ENCODE measurements at places on chromosomes 12 and 14. TPM values are rescaled to one million over a fixed set of nuclear protein-coding genes. Genes with fewer than 3 reads are reported as not detected.

Gene DHH
- total RNA-seq: 0.04 TPM

Gene TC2N
- 9.6 TPM for total RNA-seq

Gene RFLNA
- total RNA-seq: 0.54 TPM

Gene VRTN
- not detected for total RNA-seq

Gene PGF
- 10.5 TPM for total RNA-seq

Gene SLC38A4
- total RNA-seq: not detected

Gene MUCL1
- not detected for total RNA-seq

Gene COCH
- 18.8 TPM for total RNA-seq

Gene CLEC12A
- not detected for total RNA-seq

Gene BMAL2
- 31.3 TPM for total RNA-seq

- no peak for DNase-seq
These were observed 77.1 kb upstream of the DICER1 start for GRCh38 chr14:95234426-95234825.

GRCh38 chr12:59934486-59934885 lies 338.7 kb downstream of the SLC16A7 start:
- no peak for DNase-seq

DNA sequence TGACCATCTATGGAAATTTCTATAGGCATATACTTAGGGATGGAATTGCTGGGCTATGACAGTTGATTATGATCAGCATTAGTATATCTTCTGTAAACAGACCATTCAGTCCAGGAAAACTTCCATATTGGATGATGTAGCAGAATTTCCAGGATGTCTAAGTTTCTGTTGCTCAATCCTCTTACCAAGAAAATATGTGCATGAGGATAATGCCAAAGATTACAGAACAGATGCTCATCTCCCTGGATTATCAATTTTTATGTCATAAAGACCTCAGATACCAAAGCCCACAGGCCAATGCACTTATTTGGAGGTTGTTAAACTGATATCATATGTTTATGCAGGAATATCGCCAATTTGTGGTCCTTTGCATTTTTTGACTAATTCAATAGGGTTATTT lies 354.4 kb upstream of the FLRT2 start:
- no peak for DNase-seq

DNA sequence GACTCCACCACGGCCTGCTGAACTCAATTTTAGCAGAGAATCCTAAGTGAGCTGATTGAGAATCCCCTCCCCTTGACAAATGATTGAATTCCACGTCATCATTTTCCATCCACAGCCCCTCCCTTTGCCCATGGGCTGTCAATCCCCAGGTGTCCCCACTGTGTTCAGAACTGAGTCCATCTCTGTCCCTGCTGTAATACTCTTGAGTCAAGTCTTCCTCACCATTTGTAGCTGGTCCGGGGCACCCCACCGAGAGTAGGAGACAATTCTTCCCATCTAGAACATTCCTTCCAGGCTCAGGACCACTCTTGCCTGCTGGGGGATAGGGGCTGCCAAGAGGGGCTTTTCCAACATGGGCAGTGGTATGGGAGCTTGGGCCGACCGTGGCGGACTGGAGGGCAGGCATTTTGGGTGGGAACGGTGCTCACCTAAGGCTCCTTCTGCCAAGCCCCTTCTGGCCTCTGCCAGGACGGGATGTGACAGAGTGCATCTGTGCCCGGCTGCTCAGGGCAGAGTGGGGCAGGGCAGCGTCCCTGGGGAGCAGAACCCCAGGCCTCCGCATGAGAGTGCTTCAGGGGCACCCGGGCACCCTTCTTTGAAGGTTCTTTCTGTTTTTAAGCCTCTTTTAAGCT lies 218.1 kb upstream of the RTL1 start:
- DNase-seq: no peak

- no peak for DNase-seq
These were observed 41.3 kb upstream of the OR6J1 start for GRCh38 chr14:22685467-22685866.

GRCh38 chr14:35695647-35696046 lies 113.4 kb downstream of the RALGAPA1 start:
- DNase-seq: no peak

DNA sequence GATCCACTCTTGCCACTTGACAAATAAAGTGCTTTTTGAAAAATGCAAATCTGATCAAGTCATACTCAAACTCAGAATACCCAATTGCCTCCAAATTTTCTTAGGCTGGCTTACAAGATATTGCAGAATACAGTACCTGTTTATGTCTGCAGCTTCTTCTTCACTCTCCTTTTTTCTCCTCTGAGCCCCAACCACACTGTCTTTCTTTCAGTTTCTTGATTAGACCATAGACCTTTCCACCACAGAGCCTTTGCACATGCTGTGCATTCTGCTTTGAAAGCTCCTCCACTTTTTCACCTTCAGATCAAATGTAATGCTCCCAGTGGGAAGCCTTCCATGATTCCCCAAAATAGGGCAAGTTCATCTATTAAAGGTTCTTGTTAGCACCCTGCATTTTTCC lies 13.9 kb upstream of the GYS2 start:
- no peak for DNase-seq

DNA sequence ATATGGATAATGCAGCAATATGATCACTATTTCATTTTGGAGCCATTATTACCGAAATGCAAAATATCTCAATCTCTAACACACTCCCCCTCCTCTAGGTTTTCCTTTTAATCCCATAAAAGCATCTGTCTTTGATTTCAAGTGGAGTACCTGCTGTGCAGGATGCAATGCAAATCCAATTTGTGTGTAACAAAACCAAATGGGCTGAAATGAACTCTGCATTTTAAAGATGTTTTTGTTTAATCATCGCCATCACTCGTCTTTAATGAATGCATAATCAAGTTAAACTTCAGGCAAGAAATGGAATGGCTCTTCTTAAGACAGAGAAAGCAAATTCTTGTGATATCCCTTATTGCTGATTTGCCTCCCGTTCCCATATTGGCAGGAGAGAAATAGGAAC lies 114.3 kb downstream of the SLC15A5 start:
- no peak for DNase-seq

- no peak for DNase-seq
These were observed 52.5 kb downstream of the SSPN start for GRCh38 chr12:26247873-26248272.

DNA sequence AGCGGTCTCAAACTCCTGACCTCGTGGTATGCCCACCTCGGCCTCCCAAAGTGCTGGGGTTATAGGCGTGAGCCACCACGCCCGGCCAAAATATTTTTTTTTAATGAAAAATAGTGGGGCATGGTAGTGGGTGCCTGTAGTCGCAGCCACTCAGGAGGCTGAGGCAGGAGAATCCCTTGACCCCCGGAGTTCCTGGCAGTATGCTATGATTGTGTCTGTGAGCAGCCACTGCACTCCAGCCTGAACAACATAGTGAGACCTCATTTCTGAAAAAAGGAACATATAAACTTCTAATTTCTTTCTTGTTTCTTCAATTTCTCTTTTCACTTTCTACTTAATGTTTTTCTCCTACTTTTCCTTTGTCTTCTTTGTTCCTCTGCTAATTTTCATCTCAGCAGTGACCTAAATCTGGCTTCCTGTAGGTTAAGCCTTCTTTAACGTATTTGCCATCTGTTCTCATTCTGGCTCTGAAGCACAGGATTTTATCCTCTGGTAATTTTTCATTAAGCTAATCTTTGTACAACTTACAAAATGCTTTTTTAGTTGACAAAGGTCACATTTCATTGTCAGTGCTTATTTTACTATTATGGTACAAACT lies 4.5 kb upstream of the RPGRIP1 start:
- no peak for DNase-seq

DNA sequence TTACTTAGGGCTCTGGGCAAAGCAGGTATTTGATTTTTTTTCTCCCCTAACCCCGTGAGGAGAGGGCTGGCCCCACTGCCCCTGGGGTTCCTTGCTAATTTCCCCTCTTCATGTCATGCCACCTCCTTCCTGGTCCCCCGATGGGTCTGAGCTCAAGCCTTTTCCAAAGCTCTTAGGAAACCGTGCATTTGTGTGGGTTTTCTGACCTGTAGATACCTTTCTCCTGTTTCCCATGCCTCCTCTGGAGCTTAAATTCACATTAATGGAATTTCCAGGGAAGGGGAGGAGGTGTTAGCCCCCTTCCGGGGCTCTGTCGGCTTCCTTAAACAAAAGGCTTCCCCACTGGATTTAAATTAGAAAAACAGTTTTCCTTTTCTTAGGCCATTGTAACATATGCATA lies 12.6 kb downstream of the SFSWAP start:
- DNase-seq: no peak

GRCh38 chr12:52322069-52322468 lies 871 bp upstream of the KRT83 start:
- DNase-seq: no peak

DNA sequence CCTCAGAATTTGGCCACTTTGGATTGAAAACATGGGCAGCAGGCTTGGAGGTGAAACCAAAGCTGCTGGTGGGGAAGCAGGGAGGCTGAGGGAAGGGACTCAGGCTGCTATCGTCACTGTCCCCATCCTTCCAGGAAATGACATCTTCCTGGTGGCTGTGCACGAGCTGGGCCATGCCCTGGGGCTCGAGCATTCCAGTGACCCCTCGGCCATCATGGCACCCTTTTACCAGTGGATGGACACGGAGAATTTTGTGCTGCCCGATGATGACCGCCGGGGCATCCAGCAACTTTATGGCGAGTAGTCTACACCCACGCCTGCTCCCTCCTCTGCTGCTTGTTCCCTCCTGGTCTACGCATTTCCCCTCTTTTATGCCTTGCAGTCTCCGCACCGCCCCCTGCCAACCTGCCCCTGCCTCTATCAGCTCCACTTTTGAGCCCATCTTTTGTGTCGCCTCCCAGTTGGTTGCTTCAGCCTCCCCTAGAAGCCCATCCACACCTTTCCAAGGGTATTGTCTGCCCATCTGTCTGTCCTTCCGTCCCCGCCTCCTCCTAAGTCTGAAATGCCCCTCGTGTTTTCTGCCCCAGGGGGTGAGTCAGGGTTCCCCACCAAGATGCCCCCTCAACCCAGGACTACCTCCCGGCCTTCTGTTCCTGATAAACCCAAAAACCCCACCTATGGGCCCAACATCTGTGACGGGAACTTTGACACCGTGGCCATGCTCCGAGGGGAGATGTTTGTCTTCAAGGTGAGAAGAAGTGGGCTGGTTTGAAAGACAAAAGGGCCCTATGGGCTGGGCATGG lies 6.9 kb downstream of the MMP14 start:
- DNase-seq: no peak

GRCh38 chr12:2332236-2332635 lies 279.4 kb downstream of the CACNA1C start:
- DNase-seq: no peak

DNA sequence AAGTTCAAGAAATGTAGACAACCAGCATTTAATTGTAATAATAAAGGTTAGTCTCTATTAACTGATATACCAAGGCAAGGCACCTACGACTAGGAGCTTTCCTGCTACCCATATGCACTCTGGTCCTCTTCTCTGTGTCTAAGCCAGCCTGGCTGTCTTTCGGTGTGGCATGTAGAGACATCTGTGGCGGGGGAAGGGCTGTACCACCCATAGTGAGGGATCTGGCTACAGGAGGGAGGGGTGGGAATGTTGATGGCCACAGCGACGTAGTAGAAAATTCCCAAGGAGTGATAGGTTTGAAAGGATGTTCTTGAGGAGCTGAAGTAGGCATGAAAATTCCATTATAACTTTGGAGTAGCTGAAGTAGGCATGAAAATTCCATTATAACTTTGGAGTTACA lies 344.2 kb downstream of the ATP23 start:
- DNase-seq: no peak

DNA sequence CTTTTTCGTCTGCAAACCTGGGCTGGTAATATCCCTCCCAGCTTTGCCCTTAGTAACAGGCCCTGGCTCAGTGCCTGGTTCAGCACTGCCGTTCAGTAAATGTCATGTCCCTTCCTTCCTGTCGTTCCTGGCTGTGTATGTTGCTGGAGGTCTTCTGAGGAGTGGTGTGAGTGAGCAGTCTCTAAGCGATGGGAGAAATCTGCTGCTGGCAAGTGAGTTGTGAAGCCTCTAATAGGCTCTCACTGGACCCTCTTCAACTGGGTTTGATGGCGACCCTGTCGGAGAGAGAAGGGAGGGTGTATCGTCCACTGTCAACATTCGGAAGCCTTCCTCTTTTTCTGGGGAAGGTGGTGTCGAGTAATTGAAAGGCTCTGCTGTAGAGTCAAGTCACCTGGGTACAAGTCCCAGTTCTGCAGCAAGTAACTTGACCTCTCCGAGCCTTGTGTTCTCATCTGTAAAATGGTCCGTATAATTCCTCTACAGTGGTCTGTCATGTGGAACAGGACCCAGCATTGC lies 62.8 kb downstream of the HRK start:
- no peak for DNase-seq

GRCh38 chr12:56449622-56449984 lies 377 bp upstream of the TIMELESS start:
- DNase-seq: no peak

- no peak for DNase-seq
These were observed 118.0 kb upstream of the EEA1 start for GRCh38 chr12:93047118-93047517.

DNA sequence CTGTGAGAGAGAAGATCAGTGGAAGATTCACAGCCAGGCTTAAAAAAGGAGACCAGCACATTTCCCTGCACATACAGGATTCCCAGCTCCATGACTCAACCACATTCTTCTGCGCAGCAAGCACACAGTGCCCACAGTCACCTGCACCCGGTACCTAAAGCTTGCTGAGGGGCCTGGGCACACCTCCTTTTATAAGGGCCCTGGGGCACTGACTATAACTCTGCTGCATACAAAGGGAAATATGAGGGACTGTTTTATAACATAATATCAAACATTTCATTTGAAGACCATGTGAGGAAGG lies 322.9 kb downstream of the DAD1 start:
- peak; percentile 48 for DNase-seq

DNA sequence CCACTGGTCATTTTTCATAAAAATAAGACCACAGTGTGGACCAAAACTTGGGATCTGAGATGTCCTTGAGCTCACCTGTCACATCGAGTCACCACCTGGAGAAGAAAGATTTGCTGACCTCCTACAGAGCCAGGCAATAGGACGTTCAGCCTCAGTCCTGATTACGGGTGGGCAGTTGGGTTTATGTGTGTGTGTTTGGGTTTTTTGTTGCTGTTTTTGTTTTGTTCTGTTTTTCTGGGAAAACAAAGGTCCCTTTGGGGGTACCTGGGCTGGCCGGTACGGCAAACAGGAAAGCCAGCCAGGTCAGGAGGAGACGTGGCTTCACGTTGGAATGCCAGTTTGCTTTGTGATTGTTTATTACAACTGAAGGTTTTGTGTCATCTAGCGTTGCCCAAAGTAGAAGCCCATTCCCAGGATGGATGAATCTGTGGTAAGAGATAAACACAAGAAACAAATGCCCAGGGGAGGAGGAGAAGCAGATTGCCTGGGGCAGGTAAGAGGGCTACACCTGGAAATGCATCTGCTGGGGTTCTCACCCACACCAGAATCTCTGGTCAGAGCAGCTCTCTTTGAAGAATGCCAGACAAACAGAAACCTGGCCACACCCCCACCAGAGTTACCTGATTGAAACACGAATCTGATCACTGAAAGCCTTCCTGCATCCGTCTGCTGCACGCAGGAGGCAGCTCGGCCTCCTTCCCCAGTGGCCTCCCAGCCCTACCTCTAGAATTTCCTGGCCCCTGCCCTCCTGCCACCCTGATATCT lies 100.1 kb upstream of the DIO3 start:
- no peak for DNase-seq

Measured in kidney epithelial cell (primary cell).